ENCODE measurements at places on chromosomes 4 and X. TPM values are rescaled to one million over a fixed set of nuclear protein-coding genes. Genes with fewer than 3 reads are reported as not detected.

- DNase-seq: peak; percentile 42
Measured at GRCh38 chrX:68929332-68930150, 100.7 kb downstream of the EFNB1 start.

DNA sequence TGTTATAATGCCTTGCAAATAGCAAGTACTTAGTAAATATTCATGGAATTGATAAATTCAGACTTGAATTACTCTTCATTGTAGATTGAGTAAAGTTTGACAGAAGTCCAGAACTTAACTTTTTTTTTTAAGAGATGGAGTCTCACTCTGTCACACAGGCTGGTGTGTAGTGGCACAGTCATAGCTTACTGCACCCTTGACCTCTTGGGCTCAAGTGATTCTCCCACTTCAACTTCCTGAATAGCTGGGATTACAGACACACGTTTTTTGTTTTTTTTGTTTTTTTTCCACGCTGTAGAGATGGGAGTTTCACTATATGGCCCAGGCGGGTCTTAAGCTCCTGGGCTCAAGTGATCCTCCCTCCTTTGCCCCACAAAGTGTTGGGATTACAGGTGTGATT lies 32.1 kb downstream of the UBE2K start:
- DNase-seq: no peak

GRCh38 chr4:42626629-42627146 lies 30.2 kb downstream of the ATP8A1 start:
- DNase-seq: no peak

- DNase-seq: no peak
Measured at GRCh38 chrX:15098505-15098904, 171.4 kb downstream of the ASB9 start.

DNA sequence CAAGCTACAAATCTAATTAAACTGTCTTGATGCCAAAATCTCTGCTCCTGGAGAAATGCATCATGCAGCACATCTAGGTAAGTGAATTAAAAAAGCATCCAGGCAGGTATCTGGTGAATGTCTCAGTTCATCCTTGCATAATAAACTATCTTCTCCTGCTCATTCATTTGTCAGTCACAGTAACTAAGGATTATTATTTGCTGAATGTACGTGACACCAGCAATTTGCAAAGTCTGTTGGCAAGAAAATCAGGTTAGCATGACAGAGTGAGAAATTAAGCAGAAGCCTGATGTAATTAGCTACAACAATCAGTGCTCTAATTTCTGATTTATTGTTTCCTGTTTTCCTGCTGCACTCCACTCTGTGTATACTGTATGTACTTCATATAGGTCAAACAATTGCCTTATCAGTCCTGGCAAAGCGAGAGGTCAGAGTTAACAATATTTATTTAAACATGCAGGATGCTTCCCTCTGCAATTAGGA lies 213.6 kb downstream of the FBXO8 start:
- no peak for DNase-seq

DNA sequence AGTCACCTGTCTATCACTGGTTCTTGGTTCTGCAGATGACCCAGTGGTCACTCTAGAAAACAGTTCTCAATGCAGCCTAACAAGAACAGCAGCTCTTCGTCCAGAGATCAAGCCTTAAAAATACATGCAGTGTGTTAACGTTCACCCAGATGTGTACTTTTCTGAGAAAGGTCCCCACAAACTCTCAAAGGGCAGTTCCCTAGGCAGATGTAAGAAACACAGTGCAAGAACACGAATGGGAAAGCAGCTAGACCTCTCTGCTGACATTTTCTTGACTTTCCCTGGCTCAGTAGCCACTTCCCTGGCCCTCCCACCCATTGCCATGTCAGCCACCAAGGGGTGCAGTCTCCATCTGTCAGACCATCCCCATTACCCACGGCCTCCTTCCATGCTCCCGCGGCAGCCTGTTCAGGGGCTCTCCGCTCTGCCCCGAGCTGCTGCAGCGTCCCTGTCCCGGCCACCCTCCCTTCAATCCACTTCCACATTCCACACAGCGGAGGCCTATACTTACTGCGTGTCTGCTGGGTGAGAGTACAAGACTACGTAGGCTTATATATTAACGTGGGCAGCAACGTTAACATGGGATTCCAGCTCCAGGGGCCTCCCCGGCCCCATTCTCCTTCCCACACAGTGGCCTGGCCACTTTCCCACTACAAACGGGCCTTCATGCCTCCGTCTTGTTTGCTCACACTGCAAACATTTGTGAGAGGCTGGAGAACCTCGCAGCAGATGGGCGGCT lies 34.3 kb downstream of the IRF2 start:
- DNase-seq: peak; percentile 33

DNA sequence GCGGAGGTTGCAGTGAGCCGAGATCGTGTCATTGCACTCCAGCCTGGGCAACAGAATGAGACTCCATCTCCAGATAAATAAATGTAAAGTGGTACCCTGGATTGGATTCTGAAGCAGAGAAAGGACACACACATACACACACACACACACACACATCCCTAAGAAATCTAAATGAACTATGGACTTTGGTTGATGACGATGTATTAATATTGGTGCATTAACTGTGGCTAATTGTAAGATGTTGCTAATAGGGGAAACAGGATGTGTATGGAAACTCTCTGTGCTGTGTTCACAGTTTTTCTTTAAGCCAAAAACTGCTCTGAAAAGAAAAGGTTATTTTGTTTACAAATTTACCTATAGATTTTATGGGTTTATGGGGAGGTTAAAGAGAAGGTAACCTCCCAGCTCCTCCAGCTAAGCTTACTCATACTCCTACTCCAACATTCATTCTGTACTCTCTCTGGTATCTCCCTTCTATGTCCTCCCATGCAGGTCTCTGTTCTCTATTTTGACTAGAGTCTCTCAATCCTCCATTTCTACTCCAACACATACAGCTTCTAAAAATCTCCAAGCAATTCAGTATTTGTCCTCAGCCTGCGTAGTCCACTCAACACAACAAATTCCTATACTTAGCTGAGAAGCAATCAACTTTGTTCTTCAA lies 46.5 kb upstream of the RELL1 start:
- DNase-seq: no peak

Gene ERVMER34-1
- total RNA-seq: 0.26 TPM

Gene AIFM1
- total RNA-seq: 18.8 TPM

Gene CDKL5
- total RNA-seq: 12.8 TPM

Gene AVPR2
- total RNA-seq: 5.2 TPM

Measured in uterus (tissue), 4 donors.